ENCODE measurements at places on chromosomes 3 and 15.
A peak's percentile ranks its signal among the peaks of the same experiment; 100 is the strongest.

GRCh38 chr3:170360466-170360865 is 3.0 kb downstream of the SKIL start:
- no peak for DNase-seq

DNA sequence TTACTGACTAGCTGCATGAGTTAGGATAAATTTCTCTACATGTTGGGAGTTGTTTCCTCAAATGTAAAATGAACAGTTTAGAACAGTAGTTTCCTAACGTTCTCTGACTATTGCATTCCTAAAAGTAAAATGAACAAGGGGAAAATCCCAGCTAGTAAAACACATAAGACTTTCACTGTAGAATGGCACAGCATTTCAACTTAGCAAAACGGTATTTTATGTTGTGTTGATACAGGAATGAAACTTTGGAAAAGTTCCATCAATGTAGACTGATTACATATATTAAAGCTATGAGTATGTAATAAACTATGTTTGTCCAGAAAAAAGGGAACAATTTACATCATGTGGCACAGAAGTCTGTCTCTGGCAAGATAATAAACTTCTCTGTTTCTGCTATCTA is 297.4 kb upstream of the EPHA3 start:
- DNase-seq = no peak

GRCh38 chr3:18080198-18080689 is 337.8 kb upstream of the TBC1D5 start:
- DNase-seq = no peak

DNA sequence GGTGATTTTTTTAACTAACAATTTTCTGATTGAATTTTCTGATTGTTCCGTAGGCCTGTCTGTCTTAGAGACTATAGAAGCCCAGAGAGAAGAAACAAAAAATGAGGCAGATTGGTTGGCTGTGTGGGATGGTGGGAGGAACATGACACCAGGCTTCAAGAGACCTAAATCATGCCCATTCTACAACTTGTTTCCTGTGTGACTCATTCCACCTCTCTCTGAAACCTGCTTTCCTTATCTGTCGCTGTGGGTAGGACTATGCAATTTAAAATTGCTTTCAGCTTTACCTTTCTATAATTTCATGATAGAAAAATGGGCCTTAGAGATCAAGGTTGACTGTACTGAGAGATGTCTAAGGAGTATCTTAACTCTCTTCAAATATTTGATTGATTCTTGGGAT is 44.5 kb downstream of the OXNAD1 start:
- DNase-seq = no peak

DNA sequence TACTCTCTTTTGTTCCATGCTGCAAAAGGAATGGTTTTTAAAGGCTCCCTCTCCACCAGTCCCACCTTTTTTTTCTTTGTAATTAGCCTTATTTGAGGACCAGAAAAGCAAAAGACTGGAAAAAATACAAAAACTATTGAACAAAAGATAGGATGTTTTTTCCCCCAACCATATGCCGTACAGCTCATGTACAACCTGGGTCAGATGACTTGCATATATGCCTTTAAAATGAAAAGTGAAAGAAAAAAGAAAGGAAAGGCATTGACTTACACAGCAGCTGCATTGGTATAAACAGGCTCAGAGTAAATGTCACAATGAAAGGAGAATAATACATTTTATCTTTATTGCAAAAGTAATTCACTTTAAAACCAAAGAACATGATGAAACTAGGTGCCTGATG is 69.5 kb upstream of the CMC1 start:
- no peak for DNase-seq

DNA sequence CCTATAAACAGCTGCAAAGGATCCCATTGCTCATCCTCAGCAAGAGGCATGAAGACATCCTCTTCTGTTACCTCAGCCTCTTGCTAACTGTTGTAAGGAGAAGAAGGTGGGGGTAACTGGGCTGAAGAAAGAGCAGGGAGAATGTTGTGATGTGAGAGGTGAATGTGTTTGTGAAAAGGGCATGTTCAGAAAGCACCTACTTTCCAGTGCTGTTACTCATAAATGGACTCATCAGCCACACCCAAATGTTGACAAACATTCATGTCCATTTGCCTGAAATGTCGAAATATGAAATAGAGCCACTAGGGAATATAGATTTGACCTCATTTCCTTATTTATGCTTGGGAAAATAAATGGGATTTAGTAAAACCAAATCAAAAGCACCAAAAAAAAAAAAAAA is 12.6 kb downstream of the SLC24A1 start:
- no peak for DNase-seq

DNA sequence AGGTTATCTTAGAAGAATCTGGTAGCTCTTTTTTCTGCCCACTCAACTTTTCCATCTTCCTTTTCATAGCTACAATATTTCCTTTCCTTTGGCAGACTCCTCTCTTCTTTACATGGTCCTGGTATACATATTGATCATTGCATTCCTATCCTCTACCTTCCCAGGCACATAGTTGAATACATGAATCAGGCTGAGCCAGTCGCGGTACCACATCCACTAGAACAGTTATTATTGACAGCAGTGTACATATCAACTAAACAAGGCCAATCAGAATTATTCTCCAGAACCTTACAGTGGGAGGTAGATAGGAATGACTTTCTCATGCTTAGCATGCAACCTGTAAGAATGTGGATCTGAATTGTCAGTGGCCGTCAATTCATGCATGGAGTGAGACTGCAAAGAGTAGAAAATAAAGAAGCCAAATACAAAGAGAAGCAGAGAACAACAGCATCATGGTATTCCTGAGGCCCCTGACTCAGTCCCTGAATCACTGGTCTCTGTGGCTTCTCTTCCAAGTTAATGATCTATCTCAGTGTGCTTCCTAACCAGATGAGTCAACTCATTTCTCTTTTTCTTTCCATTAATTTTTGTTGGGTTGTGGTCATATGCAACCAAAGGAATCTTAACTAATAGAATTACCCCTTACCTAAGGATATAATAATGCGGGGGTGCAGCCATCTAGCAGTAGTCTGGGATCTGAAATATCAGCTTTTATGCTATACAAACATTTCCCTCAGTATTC is 60.9 kb upstream of the DCBLD2 start:
- DNase-seq = no peak

DNA sequence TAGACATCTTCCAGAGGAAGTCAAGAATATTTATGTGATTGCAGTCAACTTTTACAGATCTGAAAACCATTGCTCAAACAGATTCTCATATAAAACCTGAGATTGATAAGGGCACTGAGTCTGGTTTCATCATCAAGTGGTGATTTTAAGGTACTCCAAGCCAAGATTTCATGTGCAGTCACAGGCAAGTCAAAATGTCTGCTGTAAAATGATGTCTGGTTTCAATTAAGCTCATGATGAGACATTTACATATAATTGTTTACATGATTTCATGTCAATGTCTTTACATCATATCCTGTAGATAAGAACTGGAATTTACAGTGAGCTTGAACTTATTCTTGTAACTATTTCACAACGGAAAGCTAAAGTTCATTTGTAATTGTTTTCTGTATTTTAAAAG is 1215.5 kb downstream of the ROBO2 start:
- DNase-seq = no peak

- no peak for DNase-seq
Measured at GRCh38 chr3:188936597-188937107, 235.1 kb upstream of the TPRG1 start.

- DNase-seq = no peak
Measured at GRCh38 chr3:74271541-74271940, 342.9 kb downstream of the CNTN3 start.

- peak; percentile 30 for DNase-seq
Measured at GRCh38 chr15:70323111-70323851, 225.6 kb upstream of the TLE3 start.

- DNase-seq = no peak
Measured at GRCh38 chr15:80709542-80709941, 14.4 kb downstream of the ABHD17C start.

DNA sequence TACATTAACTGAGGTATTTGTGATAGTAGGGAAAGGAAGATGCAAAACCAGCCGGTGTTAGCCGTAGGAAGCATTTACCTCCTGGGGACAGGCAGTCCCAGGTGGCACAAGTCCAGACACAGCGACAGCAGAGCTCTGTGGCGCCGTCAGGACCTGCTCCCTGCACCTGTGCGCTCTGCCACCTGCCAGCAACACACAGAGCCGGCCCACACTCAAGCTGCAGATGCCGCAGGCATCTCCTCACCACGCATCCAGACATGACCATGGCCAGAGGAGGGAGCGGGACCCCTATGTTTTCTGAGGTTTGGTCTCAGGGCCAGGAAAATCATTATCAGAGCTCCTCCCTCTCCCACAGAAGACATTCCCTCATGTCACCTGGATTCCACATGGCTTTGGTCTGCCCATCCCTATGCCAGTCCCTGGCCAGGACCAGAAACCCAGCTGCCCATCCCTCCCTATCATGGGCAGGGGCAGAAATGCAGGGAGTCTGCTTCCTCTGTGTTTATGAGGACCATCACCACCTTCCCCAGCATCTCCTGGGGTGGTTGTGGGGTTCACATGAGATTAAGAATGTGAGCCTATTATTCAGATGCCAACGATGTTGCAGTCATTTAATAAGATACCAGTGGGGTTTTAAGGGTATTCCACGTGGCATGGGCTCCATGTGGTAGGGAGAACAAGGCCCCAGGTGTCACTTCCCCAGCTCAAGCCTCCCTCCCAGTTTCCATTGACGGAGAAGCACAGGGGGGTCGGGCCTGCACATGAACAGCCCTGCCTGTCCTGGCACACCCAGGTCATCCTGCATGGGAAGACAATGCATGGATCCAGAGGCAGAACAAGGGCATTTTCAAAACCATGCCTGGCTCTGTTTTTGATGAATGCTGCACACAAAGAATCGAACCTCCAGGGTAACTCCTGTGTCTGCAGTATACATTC is 251.1 kb downstream of the OCA2 start:
- DNase-seq = no peak

DNA sequence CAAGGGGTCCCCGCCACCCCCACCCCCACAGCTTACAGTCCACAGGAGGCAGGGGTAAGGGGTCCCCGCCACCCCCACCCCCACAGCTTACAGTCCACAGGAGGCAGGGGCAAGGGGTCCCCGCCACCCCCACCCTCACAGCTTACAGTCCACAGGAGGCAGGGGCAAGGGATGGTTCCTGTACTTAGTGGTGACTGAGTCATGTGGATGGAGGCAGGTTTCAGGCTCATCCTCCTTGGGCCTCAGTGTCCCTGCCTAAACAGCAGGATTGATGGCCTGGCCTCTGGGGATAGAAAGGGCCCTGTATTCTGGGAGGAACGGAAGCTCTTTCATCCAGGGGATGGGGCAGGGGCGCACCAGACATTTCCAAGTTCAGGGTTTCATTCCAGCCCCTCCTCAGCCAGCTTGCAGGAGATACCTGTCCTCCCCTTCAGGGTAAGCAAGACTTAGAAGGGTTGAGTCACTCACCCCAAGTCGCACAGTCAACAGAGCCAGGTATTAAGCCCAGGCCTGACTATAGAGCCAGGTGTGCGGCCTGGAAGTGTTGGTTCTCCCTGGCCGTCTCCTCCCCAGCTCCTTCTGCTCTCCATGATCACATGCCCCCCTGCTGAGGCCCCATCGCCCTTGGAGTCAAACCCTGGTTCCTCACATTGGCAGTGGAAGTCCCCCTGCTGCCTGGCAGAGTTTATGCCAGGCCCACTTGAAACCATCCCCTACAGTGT is 12.5 kb downstream of the CSK start:
- no peak for DNase-seq

DNA sequence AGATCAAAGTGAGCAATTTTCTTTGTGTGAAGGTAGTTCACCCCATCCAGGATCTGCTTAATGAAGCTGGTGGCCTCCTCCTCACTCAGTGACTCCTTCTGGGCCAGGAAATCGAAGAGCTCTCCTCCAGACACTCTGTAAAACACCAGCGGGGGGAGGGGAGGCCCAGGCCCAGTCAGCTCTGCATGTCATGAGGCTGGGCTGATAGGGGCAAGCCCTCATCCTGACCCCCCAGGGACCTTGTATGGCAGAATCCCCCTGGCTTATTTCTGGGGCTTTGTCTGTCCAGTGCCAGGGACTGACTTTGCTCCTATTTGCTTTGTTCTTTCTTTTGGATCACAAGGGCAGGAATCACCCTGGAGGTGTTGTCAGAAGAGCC is 74.9 kb downstream of the DAPK2 start:
- DNase-seq = no peak

DNA sequence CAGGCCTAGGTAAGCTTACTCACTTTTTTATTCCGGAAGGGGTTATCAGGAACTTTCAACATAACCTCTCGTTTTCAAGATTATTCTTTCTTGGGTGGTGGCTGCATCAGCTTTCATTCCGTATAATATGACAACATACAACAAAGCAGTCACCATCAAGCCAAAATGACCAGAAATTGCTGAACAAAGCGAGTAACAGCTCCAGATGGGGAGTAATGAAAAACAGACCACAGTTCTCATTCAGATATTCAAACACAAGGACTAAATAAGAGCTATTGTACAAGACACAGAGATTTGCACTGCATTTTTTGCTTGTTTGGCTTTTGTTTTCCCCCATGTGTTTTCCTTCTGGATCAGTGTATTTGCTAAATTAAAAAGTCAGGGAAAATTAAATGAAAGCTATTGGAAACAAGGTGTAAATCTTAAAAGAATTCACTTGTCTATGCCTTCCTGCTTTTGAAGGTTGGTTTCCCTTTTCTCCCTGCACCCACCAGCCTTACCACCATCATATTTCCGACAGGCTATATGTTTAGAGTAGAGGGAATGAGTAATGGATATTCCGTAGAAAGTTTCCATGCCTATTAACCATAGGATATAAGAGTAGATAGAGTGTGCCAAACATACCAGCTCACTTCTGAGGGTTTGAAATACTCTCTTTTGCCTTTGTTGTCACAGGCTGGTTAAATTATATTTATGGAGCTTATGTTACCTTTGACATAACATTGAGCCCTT is 213.6 kb downstream of the RBMS3 start:
- DNase-seq = no peak

DNA sequence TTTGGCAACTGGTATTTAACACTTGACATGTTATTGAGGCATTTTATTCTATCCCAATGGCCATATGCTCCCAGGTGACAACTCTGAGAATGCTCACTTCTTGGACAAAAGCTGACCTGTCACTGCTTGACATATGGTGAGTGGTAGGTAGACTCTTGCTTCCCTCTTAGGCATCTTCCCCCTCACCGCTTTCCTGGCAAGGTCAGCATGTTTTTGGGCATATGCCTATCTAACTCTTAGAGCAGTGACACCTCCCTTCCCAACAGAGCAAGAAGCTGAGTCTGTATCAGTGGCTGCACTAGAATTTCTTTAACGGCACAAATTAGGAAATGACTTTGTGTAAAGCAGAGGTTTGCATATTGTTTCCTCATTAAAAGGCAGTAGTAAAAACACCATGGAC is 300.7 kb downstream of the OXSM start:
- DNase-seq = no peak

Measured in liver (tissue), 10 donors.